ENCODE measurements at places on chromosomes 4 and X.
A peak's percentile ranks its signal among the peaks of the same experiment; 100 is the strongest.

- DNase-seq: no peak
These were observed 4.4 kb downstream of the FGFBP2 start for GRCh38 chr4:15958562-15958961.

DNA sequence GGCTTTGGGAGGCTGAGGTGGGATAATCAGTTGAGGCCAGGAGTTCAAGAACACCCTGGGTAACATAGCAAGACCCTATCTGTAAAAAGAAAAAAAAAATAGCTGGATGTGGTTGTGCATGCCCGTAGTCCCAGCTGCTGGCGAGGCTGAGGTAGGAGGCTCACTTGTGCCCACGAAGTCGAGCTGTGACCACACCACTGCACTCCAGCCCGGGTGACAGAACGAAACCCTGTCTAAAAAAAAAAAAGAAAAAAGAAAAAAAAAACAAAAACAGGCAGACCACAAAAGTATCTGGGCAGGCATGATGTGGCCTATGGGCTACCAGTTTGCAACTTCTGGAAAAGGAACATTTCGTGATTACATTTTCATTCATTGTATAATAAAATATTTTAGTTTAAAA lies 38.1 kb upstream of the RASGEF1B start:
- DNase-seq: no peak

- no peak for DNase-seq
These were observed 98.4 kb upstream of the MAGEE2 start for GRCh38 chrX:75883446-75883845.

GRCh38 chr4:160284516-160284915 lies 1181.6 kb downstream of the RAPGEF2 start:
- DNase-seq: no peak

DNA sequence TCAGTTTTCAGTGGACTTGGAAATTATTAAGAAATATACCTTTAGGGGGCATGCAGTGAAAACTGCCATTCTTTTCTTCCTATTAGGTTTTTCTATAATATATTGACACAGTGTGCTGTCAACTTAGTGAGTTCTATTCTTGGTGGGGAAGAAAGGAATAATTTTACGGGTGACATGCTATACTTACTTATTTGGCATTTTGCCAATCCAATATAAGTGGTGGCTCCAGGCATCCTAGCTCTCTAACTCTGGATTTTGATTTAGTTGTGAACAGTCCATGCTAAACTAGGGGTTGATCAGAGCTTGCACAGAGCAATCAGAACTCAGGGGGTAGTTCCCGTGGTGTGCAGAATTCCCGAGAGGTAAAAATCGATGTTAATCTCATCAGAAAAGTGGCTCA lies 277.7 kb upstream of the FTHL17 start:
- no peak for DNase-seq

- no peak for DNase-seq
These were observed 227.7 kb downstream of the LDB2 start for GRCh38 chr4:16670727-16671126.

GRCh38 chrX:148380107-148380506 lies 120.3 kb upstream of the AFF2 start:
- no peak for DNase-seq

GRCh38 chrX:71632923-71633657 lies 14.8 kb upstream of the CXCR3 start:
- DNase-seq: peak; percentile 26

- no peak for DNase-seq
These were observed 230.2 kb downstream of the CLCN4 start for GRCh38 chrX:10387011-10387410.

GRCh38 chrX:78314561-78314960 lies 12.8 kb downstream of the CYSLTR1 start:
- DNase-seq: no peak

GRCh38 chrX:29724316-29724715 lies 491.0 kb upstream of the MAGEB2 start:
- DNase-seq: no peak

DNA sequence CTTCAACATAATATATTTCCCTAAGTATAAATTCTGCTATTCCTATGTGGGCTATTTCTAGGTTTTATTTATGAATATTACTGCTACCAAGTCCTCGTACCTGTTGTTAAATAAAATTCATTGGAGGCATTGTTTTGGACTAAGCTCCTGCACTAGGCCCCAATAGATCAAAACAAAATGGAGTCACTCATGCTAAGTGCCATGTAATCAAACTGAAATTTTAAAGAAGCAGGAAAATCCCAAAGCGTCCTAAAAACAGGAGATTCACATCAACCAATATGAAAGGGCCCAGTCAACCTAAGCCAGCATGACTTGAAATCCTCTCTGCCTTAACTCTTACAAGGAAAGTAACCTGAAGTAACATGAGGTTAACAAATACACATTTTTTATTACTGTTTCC lies 743.2 kb downstream of the TRAM1L1 start:
- DNase-seq: no peak

GRCh38 chr4:182242787-182243186 lies 415 bp upstream of the TENM3 start:
- DNase-seq: no peak

GRCh38 chr4:7967501-7968261 lies 28.0 kb upstream of the AFAP1 start:
- peak; percentile 26 for DNase-seq

- DNase-seq: no peak
These were observed 103.6 kb upstream of the TEX13D start for GRCh38 chrX:124228849-124229248.

GRCh38 chrX:108122748-108123147 lies 31.2 kb downstream of the ATG4A start:
- DNase-seq: no peak

DNA sequence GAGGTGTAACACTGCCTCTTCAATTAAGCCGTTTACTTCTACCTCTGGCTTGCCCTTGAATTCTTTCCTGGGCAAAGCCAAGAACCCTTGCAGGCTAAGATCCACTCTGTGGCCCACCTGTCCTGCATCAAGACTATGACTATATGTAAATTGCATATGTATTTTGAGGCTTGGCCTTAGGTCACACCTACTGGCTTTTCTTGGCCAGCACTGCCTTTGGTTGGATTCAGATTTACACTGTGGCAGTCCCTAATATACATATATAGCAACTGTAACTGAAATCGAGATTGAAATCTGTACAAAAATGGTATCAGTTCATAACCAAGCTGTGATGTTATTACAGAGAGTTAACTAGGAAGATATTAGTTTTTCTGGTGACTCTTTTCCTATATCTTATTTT lies 151.5 kb downstream of the CFAP47 start:
- no peak for DNase-seq

DNA sequence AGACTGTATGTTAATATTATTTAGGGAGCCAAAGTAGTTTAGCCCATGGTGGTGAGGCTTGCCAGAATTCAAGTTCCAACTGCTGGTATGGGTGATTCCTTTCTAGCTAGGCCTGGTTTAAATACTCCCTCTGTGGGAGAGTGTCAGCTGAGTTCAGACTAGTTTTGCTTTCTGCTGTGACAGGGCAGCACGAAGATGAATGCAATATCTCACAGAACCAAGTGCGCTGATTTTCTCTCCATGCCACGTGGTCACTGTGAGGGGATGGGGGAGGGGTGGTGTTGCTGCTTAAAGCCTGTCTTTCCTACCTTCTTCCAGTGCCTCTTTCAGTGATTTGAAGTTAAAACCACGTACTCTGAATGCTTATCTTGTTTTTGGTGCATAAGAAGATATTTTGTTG lies 445.7 kb upstream of the CXorf51B start:
- no peak for DNase-seq

DNA sequence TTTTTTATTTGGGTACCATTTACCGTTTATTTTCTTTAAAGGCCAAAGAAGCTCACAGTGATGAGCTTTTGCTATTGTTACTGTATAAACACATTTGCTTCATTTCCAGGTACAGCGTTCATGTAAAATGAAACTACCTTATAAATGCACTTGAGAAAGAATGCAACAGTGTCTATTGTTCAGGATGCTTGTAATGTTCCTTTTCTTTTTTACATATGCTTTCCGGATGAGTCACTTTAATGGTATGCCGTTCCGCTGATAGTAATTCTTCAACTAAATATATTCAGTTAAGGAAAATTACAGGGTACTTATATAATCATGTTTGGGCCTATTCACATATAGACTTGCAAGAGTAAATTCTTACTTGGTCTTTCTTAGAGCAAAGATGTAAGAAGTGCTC lies 354.9 kb downstream of the RPA4 start:
- no peak for DNase-seq

- DNase-seq: no peak
These were observed 201.1 kb downstream of the ARHGAP24 start for GRCh38 chr4:85676050-85676425.

- DNase-seq: no peak
These were observed 14.9 kb downstream of the PKD2 start for GRCh38 chr4:88022289-88022688.

DNA sequence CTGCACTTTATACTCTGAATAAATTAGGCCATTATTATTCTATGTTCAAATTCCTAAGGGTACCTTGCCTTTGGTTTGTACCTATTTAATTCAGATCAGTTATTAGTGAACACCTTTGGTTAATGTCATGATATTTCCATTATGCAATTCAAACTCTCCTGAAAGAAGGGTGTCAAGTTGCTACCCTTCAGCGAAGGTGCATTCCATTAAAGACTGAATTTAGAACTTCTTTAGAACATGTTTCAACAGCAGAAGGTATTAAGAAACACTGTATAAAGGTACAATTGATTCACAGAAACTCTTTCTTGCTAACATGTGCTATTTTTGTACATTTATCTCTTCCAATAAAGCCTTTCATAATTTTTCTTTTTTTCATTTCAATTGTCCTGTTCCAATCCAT lies 1545.4 kb upstream of the PCDH10 start:
- no peak for DNase-seq

DNA sequence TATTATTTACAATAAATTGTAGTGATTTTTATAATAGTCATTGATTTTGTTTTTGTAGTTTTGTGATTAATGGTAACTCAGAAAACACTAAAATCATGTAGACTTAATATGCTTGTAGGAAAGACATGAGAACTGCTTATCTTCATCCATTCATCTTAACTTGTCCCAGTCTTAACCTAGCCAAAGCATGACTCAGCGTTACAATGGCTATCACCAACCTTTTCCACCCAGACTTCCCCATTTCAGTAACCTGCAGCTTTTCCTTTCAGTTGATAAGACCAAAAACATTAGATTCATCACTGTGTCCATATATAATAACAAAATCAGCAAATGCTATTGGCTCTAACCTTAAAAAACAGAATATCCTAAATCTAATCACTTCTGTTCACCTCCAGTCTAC lies 106.2 kb upstream of the KLF8 start:
- no peak for DNase-seq

DNA sequence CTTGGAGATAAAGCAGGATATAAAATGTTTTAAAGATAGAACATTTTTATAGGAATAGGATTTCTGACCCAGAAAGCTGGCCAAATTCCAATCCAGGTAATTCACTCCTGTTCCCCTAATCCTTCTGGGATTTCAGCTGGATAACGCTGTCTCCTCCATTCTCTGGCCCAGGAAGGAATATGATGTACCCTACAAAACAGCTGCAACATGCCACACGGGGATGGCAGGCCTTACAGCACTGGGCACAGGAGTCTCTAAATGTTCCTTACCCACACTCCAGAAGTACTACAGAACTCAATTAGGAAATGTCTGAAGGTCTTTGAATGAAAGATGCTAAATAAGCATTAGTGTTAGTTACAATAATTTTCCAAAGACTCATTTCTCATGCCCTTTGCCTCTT lies 15.8 kb downstream of the CAMK2D start:
- no peak for DNase-seq

DNA sequence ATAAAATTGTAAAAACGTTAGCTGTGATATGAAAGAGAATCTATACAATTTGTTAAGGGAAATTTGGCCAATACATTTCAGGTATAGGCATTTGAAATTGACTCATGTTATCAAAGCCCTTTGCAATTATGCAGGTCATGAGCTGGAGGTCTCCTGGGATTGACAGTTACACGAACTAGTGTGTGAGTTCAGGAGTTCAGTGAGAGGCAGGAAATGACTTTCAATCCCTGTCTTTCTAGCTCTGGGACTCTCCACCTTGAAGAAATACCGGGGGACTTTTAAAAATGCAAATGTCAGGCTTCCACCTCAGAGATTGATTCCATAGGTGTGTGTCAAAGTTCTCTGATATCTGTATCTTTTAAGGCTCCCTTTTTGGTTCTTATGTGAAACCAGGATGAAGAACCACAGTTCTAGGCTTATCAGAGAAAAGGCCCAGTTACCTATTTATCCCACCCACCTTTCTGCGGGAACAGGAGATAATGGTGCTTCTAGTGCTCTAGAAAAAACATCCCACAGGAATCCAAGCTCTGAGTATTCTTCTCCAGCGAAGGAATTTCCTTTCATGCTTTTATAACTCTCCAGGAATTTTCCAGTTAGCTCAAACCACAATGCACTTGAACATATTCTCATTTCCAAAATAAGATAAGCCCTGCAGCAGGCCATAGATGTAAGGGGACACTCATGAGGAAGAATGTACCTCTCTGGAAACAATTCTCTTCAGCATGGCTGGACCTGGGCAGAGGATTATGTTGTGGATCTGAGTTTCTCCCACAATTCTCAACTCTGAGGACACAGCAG lies 501.0 kb downstream of the IDS start:
- DNase-seq: no peak
